ENCODE measurements at places on chromosomes 4 and X.
A peak's percentile ranks its signal among the peaks of the same experiment; 100 is the strongest.

- peaks cover 8% of the 10 kb centered on the region for H3K4me1 ChIP-seq
- H3K36me3 ChIP-seq = peaks cover 6% of the 10 kb centered on the region
- no peak for DNase-seq
- H3K27ac ChIP-seq = no peak overlapping the region
Observed at GRCh38 chr4:183635741-183636140, 23.2 kb downstream of the RWDD4 start.

GRCh38 chr4:75634281-75634680, 4.0 kb upstream of the CDKL2 start:
- no peak for DNase-seq
- H3K4me3 ChIP-seq = no peak overlapping the region
- peaks cover 7% of the 10 kb centered on the region for H3K27me3 ChIP-seq
- no peak overlapping the region for H3K27ac ChIP-seq
- peaks cover 14% of the 10 kb centered on the region for H3K4me1 ChIP-seq
- H3K36me3 ChIP-seq = no peaks in the 10 kb centered on the region

- no peaks in the 10 kb centered on the region for H3K36me3 ChIP-seq
- no peaks in the 10 kb centered on the region for H3K27me3 ChIP-seq
- no peaks in the 10 kb centered on the region for H3K4me1 ChIP-seq
- no peak overlapping the region for H3K27ac ChIP-seq
- DNase-seq = no peak
- H3K4me3 ChIP-seq = no peak overlapping the region
Observed at GRCh38 chr4:133440404-133440803, 291.3 kb downstream of the PCDH10 start.

DNA sequence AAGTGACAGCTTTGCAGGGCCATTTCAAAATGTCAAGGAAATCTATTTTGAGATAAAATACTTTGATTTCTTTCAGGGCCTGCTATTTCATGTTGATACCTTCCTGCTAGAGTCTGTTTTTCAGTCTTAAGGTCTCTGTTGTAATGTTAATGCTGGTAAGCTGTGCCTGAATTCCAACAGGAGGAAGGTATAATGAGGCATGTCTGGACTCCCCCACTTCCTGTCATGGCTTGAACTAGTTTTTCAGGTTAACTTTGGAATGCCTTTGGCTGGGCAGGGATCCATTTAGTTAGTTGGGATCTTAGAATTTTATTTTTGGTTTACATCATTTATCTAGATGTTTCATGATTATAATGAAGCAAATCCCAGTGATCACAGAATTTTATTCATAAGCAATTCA, 279.0 kb downstream of the CFAP47 start:
- H3K36me3 ChIP-seq = no peaks in the 10 kb centered on the region
- no peak overlapping the region for H3K4me3 ChIP-seq
- H3K4me1 ChIP-seq = no peaks in the 10 kb centered on the region
- H3K27me3 ChIP-seq = no peaks in the 10 kb centered on the region
- H3K27ac ChIP-seq = no peak overlapping the region

DNA sequence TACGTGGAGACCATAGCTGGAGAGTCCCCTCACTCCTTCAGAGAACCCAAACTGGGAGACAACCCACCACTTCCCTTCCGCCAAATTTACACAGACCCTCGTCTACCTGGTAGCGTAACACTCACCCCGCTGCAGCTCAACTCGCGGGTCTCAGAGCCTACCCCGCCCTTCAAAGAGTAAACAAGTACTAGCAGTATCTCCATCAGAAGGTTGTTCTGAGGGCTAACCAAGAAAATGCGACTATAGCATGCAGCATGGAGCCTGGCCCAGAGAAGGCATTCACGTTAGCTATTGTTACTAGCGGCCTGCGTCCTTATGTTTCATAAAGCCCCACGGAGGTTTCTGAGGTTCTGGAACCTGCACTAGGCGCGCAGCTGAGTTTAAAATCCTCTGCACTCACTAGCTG, 531 bp upstream of the MANBA start:
- H3K4me1 ChIP-seq = peaks cover 33% of the 10 kb centered on the region
- DNase-seq = no peak
- peak overlapping the region; percentile 95 for H3K4me3 ChIP-seq
- H3K27me3 ChIP-seq = peaks cover 22% of the 10 kb centered on the region
- no peak overlapping the region for H3K27ac ChIP-seq

DNA sequence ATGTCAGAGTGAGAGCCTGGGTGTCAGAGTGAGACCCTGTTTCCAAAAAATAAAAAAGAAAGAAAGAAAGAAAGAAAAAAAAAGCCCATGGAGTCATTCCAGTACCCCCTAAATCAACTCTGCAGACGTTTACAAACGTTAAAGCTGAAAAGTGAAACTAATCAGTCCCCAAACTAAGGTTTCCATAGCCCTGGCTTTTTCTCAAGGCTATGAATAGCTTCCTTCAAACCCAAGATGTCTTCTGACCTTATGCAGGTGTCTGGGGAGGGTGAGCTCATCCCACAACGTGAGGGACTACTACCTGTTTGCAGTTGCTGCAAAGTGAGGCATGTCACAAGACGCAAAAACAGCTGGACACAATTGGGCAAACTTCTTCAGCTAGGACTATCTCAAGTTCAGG, 144.0 kb downstream of the SH3KBP1 start:
- no peaks in the 10 kb centered on the region for H3K27me3 ChIP-seq
- H3K4me3 ChIP-seq = no peak overlapping the region
- H3K4me1 ChIP-seq = peaks cover 74% of the 10 kb centered on the region
- peak overlapping the region; percentile 68 for H3K27ac ChIP-seq
- no peak for DNase-seq
- peaks cover 43% of the 10 kb centered on the region for H3K36me3 ChIP-seq

- no peak overlapping the region for H3K27ac ChIP-seq
- no peaks in the 10 kb centered on the region for H3K27me3 ChIP-seq
- no peaks in the 10 kb centered on the region for H3K4me1 ChIP-seq
- no peaks in the 10 kb centered on the region for H3K36me3 ChIP-seq
- no peak for DNase-seq
Observed at GRCh38 chr4:75004755-75005668, 72.1 kb downstream of the PARM1 start.

DNA sequence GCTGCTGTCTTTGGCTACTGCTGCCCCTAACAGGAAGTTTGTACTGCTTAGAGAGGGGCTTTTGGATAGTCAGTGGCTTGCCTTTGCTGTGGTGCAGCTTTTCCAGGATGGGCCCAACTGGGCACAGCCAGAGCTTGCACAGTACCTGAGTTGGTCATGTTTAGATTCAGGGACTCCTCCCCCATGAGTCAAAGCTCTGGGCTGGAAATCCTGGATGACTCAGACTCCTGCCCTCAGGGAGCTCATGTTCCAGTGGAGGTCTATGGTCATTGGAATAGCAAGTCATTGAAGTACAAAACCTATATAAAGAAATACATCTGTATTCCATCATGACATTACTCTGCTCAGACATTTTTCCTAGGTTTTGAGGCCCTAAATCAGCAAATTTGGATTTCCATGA, 66.7 kb upstream of the PJA1 start:
- no peak overlapping the region for H3K4me3 ChIP-seq
- DNase-seq = no peak
- no peak overlapping the region for H3K27ac ChIP-seq
- H3K36me3 ChIP-seq = no peaks in the 10 kb centered on the region
- no peaks in the 10 kb centered on the region for H3K27me3 ChIP-seq

DNA sequence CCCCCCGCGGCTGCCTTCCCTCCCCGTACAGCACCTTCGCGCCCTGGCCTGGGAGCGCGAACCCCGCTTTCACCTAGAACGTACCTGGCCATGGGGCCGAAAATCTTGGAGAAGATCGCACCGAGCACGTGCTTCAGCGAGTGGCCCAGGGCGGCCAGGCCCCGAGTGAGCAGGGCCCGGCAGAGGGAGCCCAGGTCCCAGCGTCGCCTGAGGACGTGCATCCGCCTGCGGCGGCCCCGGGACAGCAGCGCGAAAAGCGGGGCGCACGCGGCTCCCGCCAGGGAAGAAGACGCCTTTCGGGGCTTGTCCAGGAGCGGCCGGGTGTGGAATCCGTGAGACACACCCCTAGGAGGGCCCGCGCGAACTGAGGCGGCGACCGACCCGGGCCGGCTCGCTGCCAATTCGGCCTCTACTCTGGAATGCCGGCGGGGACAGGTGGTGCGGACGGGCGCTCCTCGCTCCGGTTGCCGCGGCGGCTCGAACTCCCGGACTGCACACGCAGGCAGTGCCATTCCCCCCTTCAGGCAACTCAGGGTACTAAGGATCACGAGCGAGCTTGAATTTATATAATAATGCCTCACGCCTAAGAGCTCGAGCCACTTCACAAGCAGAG, at the start of gene HS6ST2:
TSS of gene HS6ST2 (minus strand) at position 539 of the 613 bp plus-strand sequence.
- H3K27me3 ChIP-seq = peaks cover 38% of the 10 kb centered on the region
- no peak within 1 kb of the TSS for H3K27ac ChIP-seq
- H3K4me3 ChIP-seq = peak within 1 kb of the TSS; percentile 57
- no peaks in the 10 kb centered on the region for H3K4me1 ChIP-seq
- no peak for DNase-seq

- peaks cover 3% of the 10 kb centered on the region for H3K4me1 ChIP-seq
- peaks cover 17% of the 10 kb centered on the region for H3K36me3 ChIP-seq
- no peaks in the 10 kb centered on the region for H3K27me3 ChIP-seq
- H3K27ac ChIP-seq = no peak overlapping the region
Observed at GRCh38 chr4:127856196-127856812, 24.4 kb upstream of the PLK4 start.

DNA sequence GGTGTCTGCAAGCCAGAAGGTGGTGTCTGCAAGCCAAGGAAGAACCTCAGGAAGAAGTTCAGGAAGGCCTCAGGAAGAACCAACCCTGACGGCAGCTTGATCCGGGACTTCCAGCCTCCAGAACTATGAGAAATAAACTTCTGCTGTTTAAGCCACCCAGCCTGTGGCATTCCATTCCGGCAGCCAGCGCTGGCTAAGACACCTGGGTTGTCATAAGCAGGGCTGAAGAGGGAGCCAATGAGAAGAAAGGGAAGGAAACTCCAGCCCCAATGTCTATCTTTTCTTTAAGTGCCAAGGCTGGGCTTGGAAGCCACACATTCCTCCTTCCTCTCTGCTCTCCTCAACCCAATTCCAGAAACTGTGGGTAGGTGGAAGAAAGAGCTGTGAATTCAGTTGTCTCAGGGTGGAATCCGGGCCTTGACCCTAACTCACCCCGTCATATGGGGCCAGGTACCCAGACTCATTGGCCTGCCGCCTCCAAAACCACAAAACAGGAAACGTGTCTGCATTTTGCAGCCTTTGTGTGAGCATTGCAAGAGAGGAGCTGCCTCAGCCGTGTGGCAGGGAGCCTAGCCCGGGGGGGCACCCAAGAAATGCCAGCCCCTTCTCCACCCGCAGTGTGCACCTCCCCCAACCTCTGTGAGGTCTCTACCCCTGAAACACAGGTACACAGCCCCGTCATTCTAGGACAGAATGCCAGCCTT, 26.8 kb downstream of the CRMP1 start:
- H3K4me3 ChIP-seq = no peak overlapping the region
- no peaks in the 10 kb centered on the region for H3K36me3 ChIP-seq
- no peak for DNase-seq
- H3K4me1 ChIP-seq = peaks cover 34% of the 10 kb centered on the region
- H3K27me3 ChIP-seq = no peaks in the 10 kb centered on the region
- no peak overlapping the region for H3K27ac ChIP-seq

- H3K27me3 ChIP-seq = no peaks in the 10 kb centered on the region
- no peaks in the 10 kb centered on the region for H3K4me1 ChIP-seq
- no peak for DNase-seq
- H3K4me3 ChIP-seq = no peak overlapping the region
- H3K36me3 ChIP-seq = no peaks in the 10 kb centered on the region
Observed at GRCh38 chr4:28014469-28014868, 1153.8 kb downstream of the STIM2 start.

DNA sequence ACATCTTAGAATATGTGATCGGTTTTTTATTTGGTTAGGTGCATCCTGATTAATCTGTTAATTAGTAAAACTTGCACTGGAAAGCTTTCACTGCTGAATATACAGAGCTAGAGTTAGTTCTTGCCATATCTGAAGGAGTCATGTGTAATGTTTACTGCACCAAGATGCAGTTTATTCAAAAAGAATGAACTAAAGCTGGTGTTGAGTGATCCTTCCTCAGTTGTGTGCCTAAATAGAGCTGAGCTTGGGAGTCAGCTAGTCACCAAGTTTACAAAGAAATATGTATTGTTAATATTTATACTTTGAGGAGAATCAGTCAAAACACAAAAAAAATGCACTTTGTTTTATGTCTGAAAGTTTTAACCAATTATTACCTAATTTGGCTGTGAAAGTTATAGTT, 54.1 kb upstream of the FHDC1 start:
- no peaks in the 10 kb centered on the region for H3K4me1 ChIP-seq
- no peak overlapping the region for H3K27ac ChIP-seq
- no peak overlapping the region for H3K4me3 ChIP-seq
- H3K36me3 ChIP-seq = peaks cover 24% of the 10 kb centered on the region
- H3K27me3 ChIP-seq = no peaks in the 10 kb centered on the region

- H3K27ac ChIP-seq = no peak overlapping the region
- H3K27me3 ChIP-seq = no peaks in the 10 kb centered on the region
- H3K36me3 ChIP-seq = no peaks in the 10 kb centered on the region
- no peaks in the 10 kb centered on the region for H3K4me1 ChIP-seq
- H3K4me3 ChIP-seq = no peak overlapping the region
Observed at GRCh38 chr4:33467291-33467690, 2747.1 kb downstream of the PCDH7 start.

DNA sequence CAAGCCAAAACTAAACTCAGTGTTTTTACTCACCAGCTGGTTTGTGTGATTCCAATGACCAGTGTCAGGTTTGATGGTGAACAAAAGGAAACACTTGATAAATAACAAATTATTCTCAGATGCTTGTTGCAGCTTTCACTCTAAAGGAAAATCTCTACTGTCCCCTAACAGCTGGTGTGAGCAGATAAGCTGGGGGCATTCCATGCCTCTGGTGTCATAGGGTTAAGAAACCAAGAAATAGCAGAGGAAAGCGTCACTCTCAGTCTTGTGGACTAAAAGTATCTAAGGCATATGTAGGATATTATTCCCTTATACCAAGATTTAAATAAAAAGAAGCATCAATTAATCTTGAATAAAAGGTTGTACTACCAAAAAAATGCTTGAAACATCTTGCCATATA, 24.3 kb downstream of the TRPC5 start:
- H3K4me3 ChIP-seq = no peak overlapping the region
- H3K36me3 ChIP-seq = no peaks in the 10 kb centered on the region
- no peaks in the 10 kb centered on the region for H3K4me1 ChIP-seq
- H3K27ac ChIP-seq = no peak overlapping the region

DNA sequence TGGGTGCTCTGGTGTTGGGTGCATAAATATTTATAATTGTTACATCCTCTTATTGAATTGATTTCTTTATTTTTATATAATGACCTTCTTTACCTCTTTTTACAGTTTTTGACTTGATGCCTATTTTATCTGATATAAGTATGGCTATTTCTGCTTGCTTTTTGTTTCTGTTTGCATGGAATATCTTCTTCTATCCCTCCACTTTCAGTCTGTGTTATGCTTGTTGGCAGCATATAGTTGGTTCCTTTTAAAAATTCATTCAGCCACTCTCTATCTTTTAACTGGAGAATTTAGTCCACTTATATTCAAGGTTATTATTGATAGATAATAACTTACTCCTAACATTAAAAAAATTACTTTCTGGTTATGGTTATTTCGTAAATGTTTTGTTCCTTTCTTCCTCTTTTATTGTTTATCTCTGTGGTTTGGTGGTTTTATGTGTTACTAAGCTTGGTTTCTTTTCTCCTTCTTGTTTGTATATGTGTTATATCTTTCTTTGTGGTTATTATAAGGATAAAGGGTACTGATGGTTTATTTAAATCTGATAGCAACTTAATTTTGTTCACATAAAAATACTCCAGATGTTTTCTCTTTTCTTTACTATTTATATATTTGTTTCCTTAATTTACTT, 69.5 kb downstream of the IL15 start:
- no peaks in the 10 kb centered on the region for H3K36me3 ChIP-seq
- no peak for DNase-seq
- H3K27ac ChIP-seq = no peak overlapping the region
- H3K4me3 ChIP-seq = no peak overlapping the region
- H3K27me3 ChIP-seq = no peaks in the 10 kb centered on the region
- peaks cover 3% of the 10 kb centered on the region for H3K4me1 ChIP-seq
